ENCODE measurements at places on chromosomes 11 and 22. TPM values are rescaled to one million over a fixed set of nuclear protein-coding genes. Genes with fewer than 3 reads are reported as not detected.

DNA sequence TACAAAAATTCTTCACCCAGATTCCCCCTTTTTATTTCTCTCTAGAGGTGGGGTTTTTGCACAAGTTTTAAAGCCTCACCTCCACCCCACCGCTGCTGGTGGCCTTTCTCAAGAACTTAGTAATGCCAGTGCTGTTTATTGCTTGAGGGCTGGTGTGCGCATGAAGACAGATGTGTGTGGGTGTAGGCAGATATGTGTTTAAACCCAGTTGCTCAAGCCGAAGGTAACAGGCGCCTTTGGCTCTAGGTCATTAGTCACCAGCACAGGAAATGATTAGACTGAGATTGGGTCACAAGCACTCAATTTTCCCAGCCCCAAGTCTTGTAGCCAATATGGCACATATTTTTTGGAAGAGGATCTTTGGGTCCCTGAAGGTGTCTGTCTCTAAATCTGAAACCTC lies 2.7 kb upstream of the CLMP start:
- DNase-seq: no peak
- peaks cover 73% of the 10 kb centered on the region for H3K27me3 ChIP-seq
- H3K4me3 ChIP-seq: no peak overlapping the region
- no peak overlapping the region for H3K27ac ChIP-seq
- no peaks in the 10 kb centered on the region for H3K36me3 ChIP-seq
- peaks cover 11% of the 10 kb centered on the region for H3K4me1 ChIP-seq

- peaks cover 5% of the 10 kb centered on the region for H3K27me3 ChIP-seq
- H3K36me3 ChIP-seq: no peaks in the 10 kb centered on the region
- no peak overlapping the region for H3K27ac ChIP-seq
- H3K4me1 ChIP-seq: no peaks in the 10 kb centered on the region
- H3K4me3 ChIP-seq: no peak overlapping the region
- no peak for DNase-seq
These were observed 266.7 kb upstream of the B3GAT1 start for GRCh38 chr11:134678744-134679143.

DNA sequence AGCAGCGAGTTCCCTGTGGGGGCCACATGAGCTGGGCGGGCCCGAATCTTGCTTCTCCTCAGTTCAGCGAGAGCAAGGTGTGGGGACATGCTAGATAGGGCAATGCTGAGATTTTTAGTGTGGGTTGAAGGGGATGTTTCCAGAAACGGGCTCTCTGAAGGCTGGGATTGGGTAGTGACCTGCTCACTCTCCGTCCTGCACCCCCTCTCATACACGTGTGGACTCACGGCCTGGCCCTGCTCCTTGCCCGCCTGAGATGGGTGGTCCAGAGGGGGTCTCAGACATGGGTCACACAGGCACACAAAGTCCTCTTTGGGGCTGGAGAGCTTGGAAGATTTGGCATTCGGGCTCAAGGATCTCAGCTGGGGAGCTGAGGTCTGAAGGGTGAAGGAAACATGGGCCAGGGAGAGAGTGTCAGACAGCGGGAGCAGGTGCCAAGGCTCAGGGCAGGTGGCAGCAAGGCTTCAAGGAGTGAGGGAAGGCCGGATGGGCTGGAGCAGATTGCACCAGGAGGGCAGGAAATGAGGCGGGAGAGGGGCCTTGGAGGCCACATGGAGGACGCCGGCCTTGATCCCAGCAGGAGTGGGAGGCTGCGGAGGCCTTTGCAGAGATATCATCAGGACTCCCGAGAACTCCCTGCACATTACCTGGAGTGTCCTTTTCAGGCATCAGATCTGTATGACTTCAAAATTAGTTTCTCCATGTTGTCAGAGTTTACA lies 74.1 kb downstream of the PARVB start:
- H3K27me3 ChIP-seq: no peaks in the 10 kb centered on the region
- no peaks in the 10 kb centered on the region for H3K36me3 ChIP-seq
- DNase-seq: no peak
- H3K27ac ChIP-seq: no peak overlapping the region

DNA sequence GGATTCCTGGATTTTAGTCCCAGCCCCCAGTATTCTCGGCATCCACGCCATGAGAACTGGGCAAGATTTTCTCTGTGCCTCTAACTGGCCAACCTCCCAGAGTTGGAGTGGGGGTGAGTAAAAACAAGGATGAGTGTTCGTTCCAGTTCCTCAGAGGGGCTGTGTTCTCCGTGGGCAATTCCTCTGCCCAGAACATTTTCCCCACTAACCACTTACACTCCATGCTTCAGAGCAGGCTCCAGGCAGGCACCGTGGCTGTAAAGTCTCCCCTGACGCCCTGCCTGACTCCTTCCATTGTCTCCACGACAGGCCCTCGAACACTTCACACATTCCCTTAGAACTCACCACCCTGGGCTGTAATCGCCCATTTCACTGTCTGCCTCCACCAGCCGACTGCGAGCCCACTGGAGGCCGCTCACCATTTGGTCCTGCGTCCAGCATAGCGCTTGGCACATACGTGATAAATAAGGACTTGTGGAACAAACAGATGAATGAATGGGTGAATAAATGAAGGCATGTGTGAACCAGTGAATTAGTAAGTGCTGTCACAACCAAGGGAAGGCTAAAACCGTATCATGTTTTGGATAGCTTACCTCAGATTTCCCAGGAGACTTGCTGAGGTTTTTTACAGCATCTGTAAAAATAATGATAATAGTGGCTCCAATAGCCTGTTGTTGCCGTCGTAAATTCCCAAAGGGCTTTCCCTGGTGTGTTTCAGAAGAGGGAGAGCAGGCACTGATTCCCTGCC lies 6.1 kb downstream of the APLNR start:
- peaks cover 28% of the 10 kb centered on the region for H3K27me3 ChIP-seq
- DNase-seq: no peak
- peaks cover 12% of the 10 kb centered on the region for H3K4me1 ChIP-seq

ALX4 gene
- total RNA-seq: not detected

- no peak overlapping the region for H3K4me3 ChIP-seq
- H3K4me1 ChIP-seq: peaks cover 40% of the 10 kb centered on the region
- no peaks in the 10 kb centered on the region for H3K27me3 ChIP-seq
These were observed 140.8 kb downstream of the CCDC81 start for GRCh38 chr11:86515297-86516094.

DNA sequence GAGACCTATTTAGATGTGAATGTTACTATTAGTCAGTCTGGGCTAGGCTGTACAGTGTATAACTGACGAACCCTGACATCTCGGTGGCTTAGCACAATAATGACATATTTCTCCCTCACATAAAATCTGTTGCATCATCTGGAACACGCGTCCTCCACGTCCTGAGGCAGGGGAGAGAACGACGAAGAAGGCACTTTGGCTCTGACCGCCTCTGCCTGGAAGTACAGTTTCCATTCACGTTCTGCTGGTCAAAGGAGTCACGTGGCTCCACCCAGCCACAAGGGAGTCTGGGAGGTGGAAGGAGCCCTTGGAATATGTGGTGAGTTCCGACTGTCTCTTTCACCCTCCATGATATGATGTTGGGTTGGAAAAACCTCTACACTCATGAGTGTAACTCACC lies 55.1 kb upstream of the CD82 start:
- DNase-seq: no peak
- no peaks in the 10 kb centered on the region for H3K36me3 ChIP-seq
- no peak overlapping the region for H3K27ac ChIP-seq
- H3K4me3 ChIP-seq: no peak overlapping the region

- H3K4me3 ChIP-seq: no peak overlapping the region
- no peak for DNase-seq
- no peaks in the 10 kb centered on the region for H3K27me3 ChIP-seq
- no peaks in the 10 kb centered on the region for H3K36me3 ChIP-seq
- H3K27ac ChIP-seq: no peak overlapping the region
These were observed 74.7 kb downstream of the KCNQ1 start for GRCh38 chr11:2519517-2519861.

- no peak for DNase-seq
- H3K27me3 ChIP-seq: peaks cover 13% of the 10 kb centered on the region
- H3K4me1 ChIP-seq: no peaks in the 10 kb centered on the region
- no peak overlapping the region for H3K4me3 ChIP-seq
- H3K27ac ChIP-seq: no peak overlapping the region
- H3K36me3 ChIP-seq: no peaks in the 10 kb centered on the region
These were observed 931.2 kb downstream of the TBC1D22A start for GRCh38 chr22:47693606-47694005.

GRCh38 chr22:42978453-42979103 lies 36.4 kb downstream of the PACSIN2 start:
- H3K27me3 ChIP-seq: no peaks in the 10 kb centered on the region
- no peaks in the 10 kb centered on the region for H3K36me3 ChIP-seq
- H3K4me1 ChIP-seq: peaks cover 24% of the 10 kb centered on the region
- no peak overlapping the region for H3K4me3 ChIP-seq

BACE1 gene
- 15.1 TPM for total RNA-seq

DNA sequence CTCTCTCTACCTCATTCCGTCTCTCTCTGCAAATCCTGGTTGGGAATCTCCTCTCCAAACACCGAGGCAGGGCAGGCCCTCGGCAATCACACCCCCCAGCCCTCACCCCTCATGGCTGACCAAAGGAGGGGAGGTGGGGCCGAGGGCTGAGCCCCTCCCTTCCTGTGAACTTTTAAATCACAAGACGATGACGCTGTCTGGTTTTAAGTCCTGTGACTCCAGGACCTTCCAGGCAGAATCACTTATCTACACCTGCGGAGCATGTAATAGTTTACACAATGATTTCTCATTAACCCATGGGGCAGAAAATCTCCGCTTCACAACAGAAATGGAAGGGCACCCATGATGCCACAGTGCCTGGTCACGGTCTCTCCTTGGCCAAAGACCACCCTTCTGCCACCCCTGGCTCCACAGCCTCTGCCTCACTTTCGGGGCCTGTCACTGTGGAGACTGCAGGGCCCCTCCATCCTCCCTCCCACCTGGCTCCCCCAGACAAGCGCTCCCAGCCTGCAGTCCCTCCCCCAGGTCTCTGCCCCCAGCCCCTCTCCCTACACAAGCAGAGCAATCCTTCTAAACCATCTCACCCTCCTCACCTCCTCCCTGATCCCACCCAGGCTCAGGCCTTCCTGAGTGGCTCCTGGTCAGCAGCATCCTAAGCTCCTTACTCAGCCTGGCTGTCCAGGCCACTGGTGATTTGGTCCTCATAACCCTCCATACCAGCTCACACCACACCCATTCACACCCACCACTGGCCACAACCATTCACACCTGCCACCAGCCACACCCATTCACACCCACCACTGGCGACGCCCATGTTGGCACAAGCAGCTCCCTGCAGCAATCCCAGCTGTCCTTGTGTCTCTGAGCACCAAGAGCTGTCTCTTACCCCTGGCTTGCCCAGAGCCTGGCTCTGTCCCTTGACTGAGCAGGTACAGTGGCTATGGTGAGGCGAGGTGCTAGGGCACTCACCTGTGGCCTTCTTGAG lies 30.7 kb upstream of the ARFGAP3 start:
- H3K36me3 ChIP-seq: peaks cover 95% of the 10 kb centered on the region
- H3K27ac ChIP-seq: peak overlapping the region; percentile 28
- DNase-seq: no peak
- H3K4me1 ChIP-seq: peaks cover 22% of the 10 kb centered on the region

- H3K27ac ChIP-seq: peak overlapping the region; percentile 87
- DNase-seq: no peak
- H3K4me1 ChIP-seq: peaks cover 3% of the 10 kb centered on the region
- peak overlapping the region; percentile 47 for H3K4me3 ChIP-seq
- H3K36me3 ChIP-seq: no peaks in the 10 kb centered on the region
- no peaks in the 10 kb centered on the region for H3K27me3 ChIP-seq
These were observed 481 bp downstream of the INPP5J start for GRCh38 chr22:31123292-31123602.

KCTD14 gene
- 0.21 TPM for total RNA-seq

LUZP2 gene
- not detected for total RNA-seq

SYT8 gene
- not detected for total RNA-seq

DNA sequence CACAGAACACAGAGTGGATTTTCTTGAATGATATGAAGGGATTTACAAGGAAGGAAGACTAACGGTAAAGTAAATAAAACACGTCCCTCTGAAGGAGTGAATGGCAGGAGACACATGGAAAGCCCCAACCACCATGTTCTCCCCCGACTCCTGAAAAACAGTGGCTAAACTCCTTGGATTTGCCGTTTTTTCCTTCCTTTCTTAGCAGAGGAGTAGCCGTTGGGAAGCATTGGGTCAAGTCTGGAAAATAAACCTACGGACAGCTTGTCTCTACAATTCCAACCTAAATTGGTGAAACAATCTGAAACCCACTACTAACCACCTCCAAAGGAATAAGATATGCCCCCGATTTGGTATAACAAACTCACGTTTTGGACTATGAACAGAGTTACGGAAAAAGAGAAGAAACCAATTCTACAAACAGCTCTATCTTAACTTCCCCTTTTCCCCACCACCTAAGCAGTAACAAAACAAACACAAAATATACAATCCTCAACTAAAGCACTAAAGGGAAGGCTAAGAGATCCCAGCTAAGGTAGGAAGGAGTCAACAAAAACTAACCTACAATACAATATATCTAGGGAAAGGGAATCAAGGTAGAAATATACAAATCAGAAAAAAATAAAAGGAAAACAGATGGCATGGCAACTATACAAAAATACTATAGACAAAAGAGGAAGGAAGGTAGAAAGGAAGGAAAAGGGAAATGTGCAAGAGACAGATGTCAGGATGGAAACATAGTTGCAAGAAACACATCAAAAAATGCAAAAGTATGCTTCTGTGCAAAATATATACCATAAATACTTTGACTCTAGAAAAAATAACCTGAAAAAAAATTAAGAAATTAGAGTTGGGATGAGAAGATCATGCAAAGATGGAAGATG lies 43.8 kb upstream of the LYVE1 start:
- H3K27ac ChIP-seq: peak overlapping the region; percentile 3
- H3K4me1 ChIP-seq: peaks cover 5% of the 10 kb centered on the region
- DNase-seq: no peak
- H3K4me3 ChIP-seq: no peak overlapping the region

VPREB1 gene
- not detected for total RNA-seq

DNA sequence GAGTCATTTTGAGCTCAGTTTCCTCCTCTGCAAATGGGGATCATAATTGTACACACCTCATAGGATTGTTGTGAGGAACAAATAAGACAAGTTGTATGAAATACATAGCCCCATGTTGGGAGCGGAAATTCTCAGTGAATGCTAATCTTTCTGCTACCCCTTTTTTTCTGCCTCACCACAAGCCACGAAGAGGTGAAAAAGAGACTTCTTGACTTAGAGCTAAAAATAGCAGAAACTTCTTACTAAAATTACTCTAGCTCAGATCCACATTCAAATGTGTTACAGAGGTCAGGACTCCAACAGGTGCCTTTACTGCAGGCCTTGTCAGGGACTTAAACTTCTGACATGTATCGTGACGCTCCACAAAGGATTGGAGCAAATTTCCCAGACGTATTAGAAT lies 128.5 kb downstream of the MIAT start:
- H3K27ac ChIP-seq: no peak overlapping the region
- no peaks in the 10 kb centered on the region for H3K4me1 ChIP-seq
- H3K4me3 ChIP-seq: no peak overlapping the region
- H3K27me3 ChIP-seq: no peaks in the 10 kb centered on the region

- H3K4me1 ChIP-seq: peaks cover 28% of the 10 kb centered on the region
- H3K27ac ChIP-seq: peak overlapping the region; percentile 100
- DNase-seq: no peak
- no peaks in the 10 kb centered on the region for H3K27me3 ChIP-seq
- H3K4me3 ChIP-seq: peak overlapping the region; percentile 84
These were observed 1.0 kb downstream of the MALAT1 start for GRCh38 chr11:65499713-65500386.

IGHMBP2 gene
- 13.8 TPM for total RNA-seq

All from heart right ventricle (tissue), 16 donors.